Stimulated activated CD4-positive, alpha-beta T cell treated with anti-CD3 and anti-CD28 coated beads, Interleukin-12 subunit alpha, Interleukin-12 subunit beta, amount 100 ng/mL, for 24 hours (primary cell): ENCODE measurements at places on chromosomes 2 and 18.

- DNase-seq, result no peak
Observed at GRCh38 chr2:183951630-183952029, 646.7 kb upstream of the ZNF804A start.

GRCh38 chr2:238939521-238940403, 91.9 kb downstream of the TWIST2 start:
- no peak for DNase-seq

DNA sequence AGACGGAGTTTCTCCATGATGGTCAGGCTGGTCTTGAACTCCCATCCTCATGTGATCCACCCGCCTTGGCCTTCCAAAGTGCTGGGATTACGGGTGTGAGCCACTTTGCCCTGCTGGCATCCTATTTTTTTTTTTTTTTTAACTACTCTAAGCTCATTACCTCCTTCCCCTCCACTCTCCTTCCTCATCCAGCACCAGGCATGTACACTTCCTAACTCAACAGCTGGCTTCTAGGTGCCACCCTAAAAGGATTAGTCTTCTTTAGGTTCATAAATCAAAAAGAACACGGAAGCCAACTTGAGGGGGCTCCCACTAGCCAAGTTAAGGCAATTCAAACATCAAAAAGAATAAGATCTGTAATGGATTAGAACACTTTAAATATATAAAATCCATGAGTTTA, 70.6 kb upstream of the TEX51 start:
- no peak for DNase-seq

DNA sequence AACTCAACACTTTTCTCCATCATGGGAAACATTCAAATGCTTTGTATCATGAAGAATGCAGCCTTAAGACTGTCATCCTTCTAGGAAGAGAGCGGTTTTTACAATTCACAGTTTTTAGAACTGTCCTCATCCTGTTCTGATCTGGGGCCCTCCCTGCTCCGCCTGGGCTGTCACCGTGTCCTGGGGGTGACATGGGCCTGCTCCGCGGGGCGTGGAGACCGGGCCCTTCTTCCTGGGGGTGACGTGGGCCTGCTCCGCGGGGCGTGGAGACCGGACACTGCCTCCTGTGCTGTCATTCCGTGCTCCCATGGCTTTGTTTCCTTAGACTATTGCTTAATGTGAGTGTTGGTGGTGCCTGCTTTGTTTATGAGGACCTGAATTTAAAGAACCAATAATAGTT, 122.8 kb downstream of the TMEM18 start:
- DNase-seq, result no peak

- no peak for DNase-seq
Observed at GRCh38 chr2:71530211-71530610, 76.8 kb downstream of the DYSF start.
